Occipital lobe (tissue), 3 donors: ENCODE measurements at places on chromosomes 11 and 22.

GRCh38 chr11:83970061-83970671 is 684.0 kb upstream of the CCDC90B start:
- DNase-seq, result no peak

DNA sequence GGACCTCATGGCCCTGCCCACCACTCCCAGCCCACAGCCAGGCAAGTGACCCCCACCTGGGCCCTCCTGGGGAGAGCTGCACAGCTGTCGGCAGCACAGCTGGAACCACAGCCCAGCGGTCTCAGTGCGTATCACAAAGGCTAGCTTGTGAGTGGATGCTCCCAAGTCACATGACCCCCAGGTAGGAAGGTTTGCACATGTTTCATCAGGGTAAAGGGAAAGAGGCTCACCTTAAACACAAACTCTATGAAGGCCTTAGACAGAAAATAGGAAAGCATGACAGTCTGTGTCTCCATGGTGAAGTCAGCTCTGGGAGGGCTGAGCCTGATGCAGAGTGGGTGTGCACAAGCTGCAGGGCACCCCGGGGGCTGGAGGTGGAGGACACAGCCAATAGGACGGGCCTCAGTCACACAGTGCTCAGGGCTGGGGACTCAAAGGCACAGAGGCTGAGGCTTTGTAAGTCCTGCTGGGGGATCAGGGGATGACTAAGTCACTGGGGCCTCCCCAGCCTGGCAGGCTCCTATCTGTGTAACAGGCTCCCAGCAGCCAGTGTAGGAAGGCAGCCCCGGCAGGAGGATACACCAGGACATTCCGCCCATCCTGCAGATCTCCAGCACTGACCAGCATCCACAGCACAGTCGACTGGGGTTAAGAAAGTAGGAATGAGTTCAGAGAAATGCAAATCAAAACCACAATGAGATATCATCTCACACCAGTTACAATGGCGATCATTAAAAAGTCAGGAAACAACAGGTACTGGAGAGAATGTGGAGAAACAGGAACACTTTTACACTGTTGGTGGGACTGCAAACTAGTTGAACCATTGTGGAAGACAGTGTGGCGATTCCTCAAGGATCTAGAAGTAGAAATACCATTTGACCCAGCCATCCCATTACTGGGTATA is 22.0 kb downstream of the CELSR1 start:
- no peak for DNase-seq

DNA sequence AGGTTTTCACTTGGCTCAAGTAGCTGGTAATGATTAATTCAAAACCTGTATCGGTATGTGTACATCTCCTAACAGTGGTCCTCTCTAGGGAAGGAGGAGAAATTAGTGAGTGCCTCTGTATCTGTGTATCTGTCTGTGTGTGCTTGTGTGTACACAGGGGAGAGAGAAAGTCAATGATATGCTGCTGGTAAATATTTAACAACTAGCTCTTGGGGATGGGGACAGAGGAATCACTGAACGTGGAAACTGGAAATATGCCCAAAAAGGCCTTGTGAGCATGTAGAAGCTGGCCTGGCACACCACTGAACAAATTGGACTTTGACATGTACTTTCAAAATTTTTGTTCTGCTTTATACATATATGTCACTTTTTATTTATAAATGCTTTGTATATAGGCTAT is 214.0 kb upstream of the SYN3 start:
- no peak for DNase-seq

DNA sequence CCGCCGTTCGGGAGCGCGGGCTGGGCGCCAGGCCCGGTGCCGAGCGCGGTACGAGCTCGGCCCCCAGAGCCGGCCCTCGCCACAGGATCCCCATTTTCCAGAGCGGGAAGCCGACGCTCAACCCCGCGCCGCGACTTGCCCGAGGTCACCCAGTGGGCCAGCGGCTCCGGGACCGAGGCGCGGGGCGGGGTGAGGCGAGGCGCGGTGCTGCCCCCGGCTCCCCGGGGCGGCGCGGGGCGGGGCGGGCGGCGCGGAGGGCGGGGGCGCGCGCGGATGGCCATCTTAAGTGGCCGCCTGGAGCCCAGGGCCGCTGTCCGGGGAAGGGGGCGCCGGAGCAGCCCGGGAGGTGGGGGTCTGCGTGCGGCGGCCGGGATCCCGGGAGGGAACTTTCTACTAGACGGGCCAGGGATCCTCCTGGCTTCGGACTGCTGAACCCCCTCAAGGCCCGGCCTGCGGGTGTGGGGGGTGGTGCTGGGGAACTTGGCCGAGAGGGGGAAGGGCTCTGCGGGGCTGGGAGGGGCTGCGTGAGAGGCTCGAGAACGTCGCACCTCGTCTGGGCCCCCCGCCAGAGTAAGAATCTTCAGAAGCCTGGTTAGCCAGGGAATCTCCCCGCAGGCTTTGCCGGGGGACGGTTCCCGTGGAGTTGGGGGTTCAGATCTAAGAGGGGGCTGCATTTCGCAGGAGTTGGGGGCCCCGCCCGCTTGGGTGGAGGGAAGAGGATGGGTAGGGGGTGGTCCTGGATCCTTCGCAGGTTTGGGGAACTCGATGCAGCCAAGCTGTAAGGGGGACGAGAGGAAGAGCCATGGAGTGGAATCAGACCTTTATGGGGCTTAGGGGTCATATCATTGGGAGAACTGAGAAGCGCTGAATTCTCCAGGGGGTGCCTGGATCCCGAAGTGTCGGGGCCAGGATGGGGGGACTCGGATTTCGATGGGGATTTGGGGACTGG is 678 bp upstream of the INPPL1 start:
- no peak for DNase-seq

- no peak for DNase-seq
Measured at GRCh38 chr22:40874016-40874415, 12.1 kb upstream of the DNAJB7 start.

DNA sequence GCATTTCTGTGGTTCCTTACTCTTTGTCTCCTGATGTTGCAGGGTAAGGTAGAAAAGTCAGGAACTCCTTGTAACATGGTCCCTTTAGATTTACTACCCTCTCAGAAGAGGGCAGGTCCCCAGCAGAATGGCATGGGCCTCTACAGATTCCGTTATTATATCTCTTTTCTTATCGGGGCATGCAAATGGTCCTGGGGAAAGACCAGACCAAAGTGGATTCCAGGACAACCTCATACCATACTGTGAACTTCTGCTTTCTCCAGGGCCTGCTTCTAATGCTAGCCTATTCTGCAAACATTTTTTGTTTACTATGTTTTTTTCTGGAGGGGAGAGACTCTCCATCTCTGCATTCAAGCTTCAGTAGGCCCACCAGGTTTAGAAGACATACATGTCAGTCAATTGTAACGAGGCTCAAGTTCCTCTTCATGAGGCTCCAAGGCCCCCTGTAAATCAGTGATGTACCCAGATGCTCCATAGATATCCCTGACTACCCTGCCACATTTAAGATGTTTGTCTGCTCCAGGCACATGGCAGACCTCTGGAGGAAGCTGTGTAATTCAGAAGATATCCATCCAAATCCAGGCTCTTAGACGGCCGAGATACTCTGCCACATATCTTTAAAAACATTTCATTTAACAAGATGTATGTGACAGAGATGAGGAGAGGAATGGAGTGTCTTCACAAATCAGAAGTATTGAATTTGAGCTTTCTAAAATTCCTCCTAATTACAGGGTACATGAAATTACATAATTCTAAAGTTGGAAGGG is 8.5 kb upstream of the ME3 start:
- no peak for DNase-seq

DNA sequence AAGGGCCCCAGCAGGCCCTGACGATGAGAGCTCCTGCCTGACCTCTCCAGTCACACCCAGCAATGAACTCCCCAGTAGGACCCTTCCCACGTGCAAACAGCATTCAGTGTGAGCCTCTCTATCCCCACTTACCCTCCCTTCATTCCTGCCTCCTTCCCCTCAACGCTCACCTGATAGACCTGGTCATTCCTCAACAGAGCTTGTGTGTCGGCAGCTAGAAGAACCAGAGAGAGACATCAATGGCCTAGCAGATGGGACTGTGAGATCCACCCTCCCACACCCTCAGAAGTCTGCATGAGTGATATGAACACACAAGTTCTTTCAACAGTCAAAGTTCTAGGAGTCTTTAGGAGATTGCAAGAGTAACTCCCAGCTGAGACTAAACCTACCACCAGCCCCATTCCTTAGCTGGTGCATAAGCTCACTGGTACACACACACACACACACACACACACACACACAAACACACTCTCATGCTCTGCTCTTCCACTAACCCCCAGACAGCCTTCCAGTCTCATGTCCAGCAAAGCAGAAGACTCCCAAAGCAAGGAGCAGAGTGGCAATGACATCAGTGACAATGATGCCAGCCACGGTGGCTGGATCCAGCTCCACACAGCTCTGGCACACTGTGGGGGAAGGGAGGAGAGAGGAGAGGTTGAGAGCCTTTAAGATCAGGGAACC is 3.1 kb downstream of the CD3D start:
- DNase-seq, result no peak

GRCh38 chr22:26827611-26828010 is 170.2 kb downstream of the MIAT start:
- no peak for DNase-seq

DNA sequence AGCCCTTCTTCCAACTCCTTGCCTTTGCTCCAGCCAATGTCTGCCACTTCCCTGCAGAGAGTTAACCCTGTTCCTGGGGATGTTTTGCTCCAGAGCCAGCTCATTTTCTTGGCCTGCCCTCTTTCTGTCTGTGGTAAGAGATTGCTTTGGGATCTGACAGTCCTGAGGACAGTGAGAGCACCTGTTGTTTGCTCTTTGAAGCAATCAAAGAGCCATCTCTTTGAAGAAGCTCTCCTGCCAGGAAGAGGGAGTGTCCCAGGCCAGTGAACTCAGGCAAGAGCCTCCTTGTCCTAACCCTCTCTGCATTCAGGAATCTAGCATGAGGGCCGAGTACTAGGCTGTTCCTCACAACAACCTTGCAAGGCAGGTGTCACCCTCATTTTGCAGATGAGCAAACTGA is 42.2 kb downstream of the TRAF6 start:
- DNase-seq, result no peak

DNA sequence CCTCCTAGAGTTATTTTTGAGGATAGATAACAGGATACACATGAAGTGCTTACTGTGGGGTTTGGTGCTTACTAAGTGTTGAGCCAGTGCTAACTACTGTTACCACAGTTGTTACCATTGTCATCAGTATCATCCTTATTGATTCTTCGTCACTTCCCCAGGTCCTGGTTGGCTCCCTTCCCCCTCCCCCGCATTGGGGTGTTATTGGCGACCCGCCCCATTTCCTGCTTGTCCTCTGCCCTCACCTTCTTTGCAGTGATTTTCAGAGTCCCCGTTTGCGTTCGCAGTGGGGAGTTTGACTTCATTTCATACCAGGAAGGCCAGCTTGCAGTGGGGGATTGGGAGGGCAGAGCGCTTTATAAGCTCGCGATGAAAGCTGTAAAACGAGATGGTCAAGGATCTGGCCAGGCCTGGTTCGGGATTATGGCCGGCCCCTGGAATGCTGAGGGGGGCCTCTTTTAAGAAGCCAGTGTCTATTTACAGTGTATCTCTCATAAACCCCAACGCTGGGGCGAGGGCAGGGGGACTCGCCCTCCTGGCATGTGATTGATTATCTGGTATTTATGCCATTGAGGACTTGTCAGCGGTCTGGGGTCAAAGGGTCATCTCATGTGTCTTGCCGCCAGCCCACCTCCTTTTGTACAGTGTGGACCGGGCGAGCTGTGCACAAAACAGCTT is 84.6 kb upstream of the NNMT start:
- no peak for DNase-seq

GRCh38 chr22:22714600-22715335 is 70.4 kb downstream of the GGTLC2 start:
- DNase-seq, result no peak

DNA sequence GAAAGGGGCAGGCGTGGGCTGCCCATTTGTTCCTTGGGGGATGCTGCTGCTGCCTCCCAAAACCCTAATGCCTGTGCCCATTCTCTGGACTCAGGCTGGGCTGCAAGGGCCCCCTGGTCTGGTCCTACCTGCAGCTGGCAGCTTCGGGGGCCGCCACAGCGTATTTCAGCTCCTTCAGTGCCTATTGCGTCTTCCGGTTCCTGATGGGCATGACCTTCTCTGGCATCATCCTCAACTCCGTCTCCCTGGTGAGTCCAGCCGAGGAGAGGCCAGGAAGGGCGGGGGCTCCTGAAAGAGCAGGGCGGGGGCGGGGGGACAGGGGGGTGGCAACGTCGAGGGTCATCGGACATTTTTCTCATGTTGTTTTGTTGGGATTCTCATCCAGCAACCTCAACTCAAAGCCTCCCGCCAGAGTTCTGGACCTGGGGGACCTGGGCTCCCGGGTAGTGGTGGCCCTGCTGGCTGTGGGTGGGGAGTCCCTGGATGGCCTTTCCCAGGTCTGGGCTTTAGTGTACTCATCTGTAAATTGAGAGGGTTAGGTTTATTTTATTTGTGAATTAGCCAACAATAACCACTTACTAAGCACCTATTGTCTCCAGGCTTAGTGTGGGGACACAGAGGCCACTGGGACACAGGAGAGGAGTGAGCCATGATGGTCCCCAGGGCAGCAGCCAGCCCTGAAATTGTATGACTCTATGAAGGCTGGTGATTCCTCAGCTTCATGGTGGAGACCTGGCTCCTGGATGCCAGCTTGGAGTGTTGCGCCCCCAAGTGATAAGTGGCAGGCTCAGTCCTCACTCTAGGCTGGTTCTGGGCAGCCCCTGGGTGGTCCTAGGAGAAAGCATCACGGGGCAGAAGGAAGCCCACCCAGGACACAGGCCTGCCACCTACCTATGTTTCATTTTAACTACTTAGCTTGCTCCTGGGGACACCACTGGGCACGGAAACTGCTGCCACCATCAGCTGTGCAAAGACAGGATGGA is 36.0 kb downstream of the CAPN1 start:
- DNase-seq, result no peak

DNA sequence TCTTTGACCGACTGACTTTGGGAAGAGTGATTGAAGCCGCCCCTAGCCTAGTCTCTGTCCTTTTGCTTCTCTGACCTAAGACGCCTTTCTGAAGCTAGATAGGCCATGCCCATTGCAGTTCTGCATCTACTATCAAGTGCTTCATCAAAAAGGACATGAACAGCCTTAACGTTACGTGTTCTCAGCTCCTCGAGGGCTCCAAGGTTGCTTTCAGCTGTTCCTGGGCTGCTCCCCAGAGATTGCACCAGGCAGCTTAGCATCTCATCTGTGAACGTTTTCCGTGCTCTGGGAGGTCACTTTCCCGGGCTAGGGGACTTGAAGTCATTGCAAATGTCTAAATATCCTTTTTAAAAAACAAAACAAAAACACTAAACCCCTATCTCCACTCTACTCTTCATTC is 13.9 kb downstream of the MICAL2 start:
- DNase-seq, result no peak
